A172 (cell line): ENCODE measurements at places on chromosomes 3 and 15. TPM values are rescaled to one million over a fixed set of nuclear protein-coding genes. Genes with fewer than 3 reads are reported as not detected.

Gene PARP9
- total RNA-seq = 20.6 and 22.8 TPM in 2 replicates

Gene CILP
- total RNA-seq = not detected in 2 replicates

Gene CCR1
- total RNA-seq = not detected in 2 replicates

Gene KIF15
- 19.4 and 23.4 TPM in 2 replicates for total RNA-seq

Gene AGBL1
- not detected in 2 replicates for total RNA-seq

Gene GHSR
- total RNA-seq = not detected in 2 replicates

Gene SNTN
- not detected in 2 replicates for total RNA-seq

Gene AADACL2
- total RNA-seq = not detected in 2 replicates

Gene TGM5
- total RNA-seq = 0.14 TPM in 1 of 2 replicates, not detected in the other
